ENCODE measurements at places on chromosomes 5 and 9. TPM values are rescaled to one million over a fixed set of nuclear protein-coding genes. Genes with fewer than 3 reads are reported as not detected.

ISOC1 gene
- total RNA-seq: 20.7 TPM

C9orf43 gene
- 0.66 TPM for total RNA-seq

ANKH gene
- total RNA-seq: 31.4 TPM

TRPM6 gene
- 0.12 TPM for total RNA-seq

PTGES2 gene
- total RNA-seq: 69.6 TPM

ACOT12 gene
- not detected for total RNA-seq

TMOD1 gene
- 0.74 TPM for total RNA-seq

All from endothelial cell of umbilical vein (primary cell).